ENCODE measurements at places on chromosomes 6 and 20.

- no peak for DNase-seq
These were observed 133.2 kb downstream of the CDH4 start for GRCh38 chr20:61385296-61385695.

- DNase-seq: peak; percentile 15
These were observed 346.3 kb downstream of the BMP2 start for GRCh38 chr20:7113577-7114466.

GRCh38 chr20:37954626-37955025 is 51.7 kb downstream of the VSTM2L start:
- DNase-seq: no peak

GRCh38 chr20:33848391-33848790 is 37.2 kb downstream of the CHMP4B start:
- no peak for DNase-seq

GRCh38 chr6:48560408-48560807 is 449.4 kb upstream of the PTCHD4 start:
- peak; percentile 62 for DNase-seq

Measured in fibroblast of mammary gland (primary cell).